ENCODE measurements at places on chromosomes 4 and X.
A peak's percentile ranks its signal among the peaks of the same experiment; 100 is the strongest.

GRCh38 chrX:452598-452997 lies 65.9 kb upstream of the PPP2R3B start:
- no peak for DNase-seq

DNA sequence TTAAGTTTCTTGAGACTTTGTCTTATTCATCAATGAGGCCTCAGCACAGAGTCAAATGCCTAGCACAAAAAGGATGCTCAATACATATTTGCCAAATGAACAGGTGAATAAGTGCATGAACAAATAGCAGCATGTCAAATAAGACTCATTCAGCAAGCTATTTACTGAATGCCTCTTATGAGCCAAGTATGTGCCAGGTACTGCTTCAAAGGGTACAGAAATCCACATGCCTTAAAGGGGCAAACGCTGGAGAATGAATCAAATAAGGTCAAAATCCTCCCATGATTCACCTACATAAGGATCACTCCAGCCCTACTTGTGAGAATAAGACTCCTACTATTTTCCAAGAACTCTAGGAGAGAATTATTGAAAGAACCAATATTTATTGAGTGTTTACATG lies 260.2 kb upstream of the CPEB2 start:
- DNase-seq, result no peak

- DNase-seq, result no peak
These were observed 898.3 kb downstream of the CCSER1 start for GRCh38 chr4:91025241-91026148.

DNA sequence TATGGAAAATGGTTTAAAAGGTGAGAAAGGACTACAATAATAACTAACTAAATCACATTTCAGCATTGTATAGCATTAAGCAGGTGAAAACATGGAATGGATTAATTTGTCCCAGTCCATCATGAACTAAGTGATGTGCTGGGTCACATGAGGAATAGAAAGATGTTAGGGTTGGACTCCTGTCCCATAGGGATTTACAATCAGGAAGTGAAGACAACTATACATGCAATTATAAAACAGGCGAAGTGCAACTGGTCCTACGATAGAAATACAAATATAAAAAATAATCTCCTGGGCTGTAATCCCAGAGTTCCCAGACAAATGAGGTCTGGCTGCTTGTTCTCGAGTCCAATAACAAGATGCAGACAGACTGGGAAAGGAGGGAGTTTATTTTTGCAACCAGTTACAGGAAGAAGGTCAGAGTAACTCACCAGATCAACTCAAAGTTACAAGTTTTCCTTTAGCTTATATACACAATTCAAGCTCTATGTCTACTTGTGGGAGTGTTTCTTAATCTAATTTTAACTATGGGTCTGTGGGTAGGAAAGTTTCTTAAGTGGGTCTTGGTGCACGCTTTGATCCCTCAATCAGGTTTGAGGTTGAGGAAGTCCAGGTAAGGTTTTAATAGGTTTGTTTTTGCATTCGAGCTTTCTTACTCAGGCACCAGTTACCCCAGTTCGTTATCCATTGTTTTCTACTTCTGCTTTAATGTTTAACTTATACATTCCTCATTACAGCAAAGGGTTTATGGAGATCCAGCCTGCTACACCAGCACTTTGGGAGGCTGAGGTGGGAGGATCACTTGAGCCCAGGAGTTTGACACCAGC lies 50.1 kb downstream of the IGFBP7 start:
- no peak for DNase-seq

DNA sequence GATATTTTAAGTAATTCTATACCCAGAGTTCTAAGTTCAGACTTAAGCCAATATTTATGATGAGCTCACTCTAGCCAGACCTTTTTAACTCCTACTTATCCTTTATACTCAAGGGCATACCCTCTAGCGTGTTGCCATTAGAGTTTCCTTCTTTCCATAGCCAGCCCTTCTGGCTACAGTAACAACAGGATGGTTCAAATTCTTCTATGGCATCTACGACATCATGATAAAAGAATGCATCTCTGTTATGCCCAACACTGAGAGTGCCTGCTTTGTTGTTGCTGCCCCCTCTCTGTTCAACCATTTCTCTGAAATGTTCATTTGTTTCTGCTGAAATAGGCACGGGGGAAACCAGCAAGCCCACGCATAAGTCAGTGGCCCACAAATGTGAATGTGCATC lies 104.5 kb downstream of the UBE2NL start:
- DNase-seq, result no peak

GRCh38 chrX:131729295-131729694 lies 185.4 kb downstream of the OR13H1 start:
- no peak for DNase-seq

- no peak for DNase-seq
These were observed 82.8 kb upstream of the VEGFC start for GRCh38 chr4:176875446-176875930.

GRCh38 chr4:119105605-119106004 lies 30.0 kb upstream of the MYOZ2 start:
- DNase-seq, result no peak

DNA sequence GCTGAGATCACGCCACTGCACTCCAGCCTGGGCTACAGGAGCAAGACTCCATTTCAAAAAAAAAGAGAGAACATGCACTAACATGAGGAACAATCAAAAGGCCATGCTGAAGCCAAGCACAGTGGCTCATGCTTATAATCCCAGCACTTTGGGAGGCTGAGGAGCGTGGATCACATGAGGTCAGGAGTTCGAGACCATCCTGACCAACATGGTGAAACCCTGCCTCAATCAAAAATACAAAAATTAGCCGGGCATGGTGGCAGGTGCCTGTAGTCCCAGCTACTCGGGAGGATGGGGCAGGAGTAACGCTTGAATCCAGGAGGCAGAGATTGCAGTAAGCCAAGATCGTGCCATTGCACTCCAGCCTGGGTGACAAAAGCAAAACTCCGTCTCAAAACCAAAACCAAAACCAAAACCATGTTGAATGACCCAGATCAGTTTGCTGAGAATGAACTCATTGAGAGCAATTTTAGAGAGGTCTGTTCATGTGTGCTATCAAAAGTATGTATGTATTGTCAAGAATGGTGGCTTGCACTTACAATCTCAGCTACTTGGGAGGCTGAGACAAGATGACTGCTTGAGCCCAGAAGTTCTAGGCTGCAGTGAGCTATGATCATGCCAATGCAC lies 44.8 kb downstream of the PDS5A start:
- DNase-seq, result no peak

DNA sequence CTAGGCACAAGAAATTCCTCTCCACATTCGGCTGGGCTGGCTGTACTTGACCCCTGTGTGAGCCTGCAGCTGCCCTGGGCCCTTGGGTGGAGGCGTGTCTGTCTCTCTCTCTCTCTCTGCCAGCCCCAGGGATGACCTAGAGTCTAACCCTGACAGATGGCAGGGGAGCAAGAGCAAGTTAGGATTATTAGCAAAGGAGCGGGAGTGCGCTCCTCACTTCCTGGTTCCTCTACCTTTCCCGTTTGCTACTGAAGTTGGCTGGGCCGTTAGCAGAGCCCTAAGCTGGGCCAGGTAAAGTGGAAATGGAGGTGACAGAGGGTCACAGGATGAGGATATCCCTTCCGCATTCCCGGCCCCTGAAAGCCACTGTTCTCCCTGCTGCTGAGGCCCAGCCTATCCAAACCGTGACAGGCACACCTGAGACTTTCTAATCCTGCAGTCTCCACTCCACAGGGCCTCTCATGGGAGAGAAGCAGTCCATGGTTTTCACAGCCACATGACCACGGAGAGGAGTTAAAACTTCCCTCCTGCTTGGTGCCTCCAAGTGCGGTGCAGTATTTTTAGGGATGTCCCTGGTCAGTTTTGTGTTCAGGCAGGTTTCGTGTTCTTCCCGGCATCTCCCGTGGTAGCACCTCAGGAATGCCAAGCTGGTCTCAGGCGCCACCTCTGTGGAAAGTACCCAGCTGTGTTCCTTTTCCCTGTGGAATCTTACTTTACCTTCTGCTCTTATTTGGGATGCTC lies 79.3 kb downstream of the CLDN22 start:
- DNase-seq, result no peak

- DNase-seq, result no peak
These were observed 54.0 kb upstream of the ZCCHC13 start for GRCh38 chrX:74249963-74250362.

DNA sequence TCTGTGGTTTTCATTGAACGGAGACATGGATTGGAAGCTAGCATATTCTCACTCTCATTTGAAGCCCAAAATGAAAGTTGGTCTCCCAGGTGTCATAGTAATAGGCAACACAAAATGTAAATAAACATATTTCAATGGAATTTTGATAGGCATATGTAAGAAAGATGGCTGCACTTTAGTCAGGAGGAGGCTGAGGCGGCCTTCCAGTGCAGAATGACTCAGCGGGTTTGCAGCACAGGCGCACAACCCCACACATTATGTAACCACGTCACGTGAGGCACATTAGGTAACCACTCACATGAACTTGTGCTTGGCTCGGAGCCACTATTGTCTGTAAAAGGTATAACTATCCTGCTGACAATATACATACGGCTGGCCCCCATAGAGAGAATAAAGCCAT lies 381.7 kb downstream of the GPAT3 start:
- no peak for DNase-seq

DNA sequence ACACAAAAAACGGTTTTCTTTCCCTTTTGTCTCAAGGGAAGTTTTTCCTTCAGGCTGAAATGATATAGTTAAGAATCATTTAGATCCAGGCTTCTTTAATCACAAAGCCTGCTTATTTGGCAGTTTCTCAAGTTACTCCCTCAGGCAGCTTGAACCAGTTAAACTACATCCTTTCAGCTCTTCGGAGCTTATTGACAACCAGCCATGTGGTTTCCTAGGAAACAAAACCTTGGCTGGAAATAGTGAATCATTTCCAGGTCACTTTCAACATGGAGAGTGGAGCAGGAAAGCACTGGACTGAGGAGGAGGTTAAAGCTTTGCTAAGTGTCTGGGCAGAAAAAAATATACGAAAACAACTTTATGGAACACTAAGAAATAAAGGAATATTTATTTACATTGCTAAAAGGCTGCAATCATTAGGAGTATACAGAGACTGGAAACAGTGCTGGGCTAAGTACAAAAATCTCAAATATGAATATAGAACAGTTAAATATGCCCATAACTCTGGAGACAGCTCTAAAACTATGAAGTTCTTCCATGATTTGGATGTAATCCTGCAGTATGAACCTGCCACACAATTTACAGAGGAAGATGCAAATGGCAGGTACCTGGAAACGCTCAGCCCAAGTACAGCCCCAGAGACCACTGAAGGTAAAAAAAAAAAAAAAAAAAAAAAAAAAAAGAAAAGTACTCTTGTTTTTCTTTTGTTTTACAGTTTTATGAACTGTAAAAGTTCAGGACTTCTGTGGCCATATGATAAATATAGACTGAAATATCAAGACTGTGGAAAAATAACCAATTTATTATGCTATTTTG lies 23.2 kb upstream of the AASDH start:
- DNase-seq, result no peak

DNA sequence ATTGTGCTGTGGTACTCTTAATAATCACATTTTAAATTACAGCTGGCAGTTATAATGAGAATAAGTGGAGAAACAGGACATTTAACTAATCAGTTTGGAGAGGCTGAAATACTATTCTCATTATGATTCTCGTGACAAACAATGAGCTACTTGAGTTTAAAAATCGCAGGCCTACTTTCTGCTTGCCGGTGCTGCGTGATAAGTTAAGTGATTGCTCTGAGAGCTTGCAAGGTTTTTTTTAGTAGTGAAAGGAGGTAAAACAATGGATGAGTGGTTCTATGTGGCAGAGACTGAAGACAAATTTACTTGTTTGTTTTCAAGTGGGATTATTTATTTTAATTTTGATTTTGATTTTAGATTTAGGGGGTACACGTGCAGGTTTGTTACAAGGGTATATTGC lies 114.0 kb downstream of the RAPGEF2 start:
- DNase-seq, result no peak

DNA sequence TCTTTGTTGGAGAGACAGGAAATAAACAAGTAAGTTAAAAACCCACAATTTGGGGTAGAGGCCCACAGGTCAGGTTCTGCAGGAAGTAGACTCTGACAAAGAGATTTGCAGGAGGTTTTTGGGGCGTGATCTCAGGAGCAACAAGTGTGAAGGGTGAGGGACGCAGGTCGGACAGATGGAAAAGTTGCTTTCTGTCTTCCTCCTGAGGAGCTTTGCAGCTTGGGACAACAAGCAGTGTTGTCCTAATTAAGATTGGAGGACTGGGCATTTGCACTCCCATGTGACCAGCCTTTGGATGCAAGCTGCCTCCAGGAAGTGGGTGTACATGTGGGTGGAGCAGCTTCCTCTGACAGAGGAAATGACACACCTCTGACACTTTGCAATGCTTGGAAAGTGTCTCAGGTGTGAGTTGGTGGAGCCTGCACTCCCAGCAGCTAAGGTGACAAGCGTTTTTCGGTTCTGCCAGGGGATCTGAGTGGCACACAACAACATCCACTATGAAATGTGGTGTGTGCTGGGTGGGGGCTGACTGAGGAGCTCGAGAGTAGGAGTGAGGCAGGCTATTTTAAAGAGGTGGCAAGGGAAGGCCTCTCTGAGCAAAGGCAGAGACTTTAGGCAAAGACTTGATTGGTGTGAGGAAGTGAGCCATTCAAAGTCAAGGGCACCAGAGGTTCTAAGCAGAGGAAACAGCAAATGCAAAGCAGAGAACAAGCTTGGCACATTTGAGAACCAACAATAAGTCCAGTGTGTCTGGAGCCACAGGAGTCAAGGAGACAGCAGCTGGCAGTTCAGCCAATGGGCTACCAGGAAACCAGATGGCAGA lies 339.8 kb upstream of the GATB start:
- DNase-seq, result peak; percentile 57

GRCh38 chr4:162732876-162733275 lies 433.8 kb downstream of the NAF1 start:
- no peak for DNase-seq

DNA sequence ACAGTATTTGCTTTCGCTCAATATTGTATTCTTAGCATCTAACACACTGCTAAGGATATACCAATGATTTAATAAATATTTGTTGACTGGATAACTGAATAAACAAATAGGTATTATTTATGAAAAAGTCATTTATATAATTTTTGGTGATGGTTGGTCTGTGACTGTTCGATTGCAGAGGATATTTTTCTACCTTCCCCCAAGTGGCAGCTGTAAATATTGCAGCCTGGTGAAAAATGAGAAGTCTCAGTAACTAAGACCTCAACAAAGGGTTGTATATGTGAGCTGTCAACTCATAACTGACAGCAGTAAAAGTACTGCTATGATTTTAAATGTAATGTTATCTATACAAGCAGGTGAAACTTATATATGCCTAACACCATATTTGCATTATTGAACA lies 36.0 kb downstream of the HTR2C start:
- no peak for DNase-seq

DNA sequence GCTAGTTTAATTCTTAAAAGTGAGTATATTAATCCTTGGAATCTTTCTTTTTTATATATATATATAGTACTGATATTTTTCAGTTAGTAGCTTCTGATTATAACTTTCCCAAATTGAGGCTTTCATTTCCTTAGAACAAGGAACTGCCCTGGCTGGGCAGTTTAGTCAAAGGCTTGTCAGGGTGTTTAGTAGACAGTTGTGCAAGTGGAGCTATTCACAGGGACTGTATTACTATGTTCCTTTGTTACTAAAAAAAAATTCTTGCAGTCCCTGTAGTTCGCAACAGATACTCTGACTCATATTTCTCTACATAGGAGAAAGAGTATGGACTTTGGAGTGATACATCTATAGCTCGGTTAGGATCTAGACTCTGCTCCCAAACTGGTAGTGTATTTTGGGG lies 20.8 kb downstream of the USO1 start:
- DNase-seq, result no peak

- DNase-seq, result no peak
These were observed 9.1 kb upstream of the FAM149A start for GRCh38 chr4:186095406-186095805.

GRCh38 chr4:26930964-26931363 lies 70.3 kb downstream of the STIM2 start:
- no peak for DNase-seq

- DNase-seq, result no peak
These were observed 10.1 kb downstream of the SHOX start for GRCh38 chrX:640641-641040.

Measured in stimulated activated CD4-positive, alpha-beta T cell treated with anti-CD3 and anti-CD28 coated beads, Interleukin-12 subunit alpha, Interleukin-12 subunit beta, amount 100 ng/mL, for 4 hours (primary cell).